ENCODE measurements at places on chromosomes 7 and 10.

DNA sequence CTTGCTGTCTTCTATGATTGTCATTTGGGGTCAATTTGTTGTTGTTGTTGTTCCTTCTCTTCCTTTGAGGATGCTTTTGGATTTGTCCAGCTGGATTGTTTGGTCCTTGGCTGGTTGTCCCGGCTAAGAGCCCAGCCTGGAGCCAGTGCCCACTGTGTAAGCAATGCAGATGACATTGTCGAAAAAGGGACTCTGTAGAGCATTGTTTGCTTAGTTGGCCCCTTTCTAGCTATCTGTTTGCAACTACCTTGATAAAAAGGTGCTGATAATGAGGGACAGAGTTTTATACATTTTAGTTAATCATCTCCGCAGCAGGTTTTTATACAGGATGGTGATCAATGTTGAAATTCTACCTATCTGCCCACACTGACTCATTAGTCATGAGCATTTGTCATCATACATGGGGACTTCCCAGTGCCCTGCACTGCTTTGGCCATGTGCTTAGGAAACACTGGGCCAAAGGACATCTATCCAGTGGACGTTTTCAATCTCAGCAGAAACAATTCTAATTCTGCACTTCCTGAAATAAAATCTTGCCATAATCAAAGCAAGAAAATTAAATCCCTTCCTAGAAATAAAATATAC, 311.9 kb downstream of the GRM8 start:
- no peak for DNase-seq

DNA sequence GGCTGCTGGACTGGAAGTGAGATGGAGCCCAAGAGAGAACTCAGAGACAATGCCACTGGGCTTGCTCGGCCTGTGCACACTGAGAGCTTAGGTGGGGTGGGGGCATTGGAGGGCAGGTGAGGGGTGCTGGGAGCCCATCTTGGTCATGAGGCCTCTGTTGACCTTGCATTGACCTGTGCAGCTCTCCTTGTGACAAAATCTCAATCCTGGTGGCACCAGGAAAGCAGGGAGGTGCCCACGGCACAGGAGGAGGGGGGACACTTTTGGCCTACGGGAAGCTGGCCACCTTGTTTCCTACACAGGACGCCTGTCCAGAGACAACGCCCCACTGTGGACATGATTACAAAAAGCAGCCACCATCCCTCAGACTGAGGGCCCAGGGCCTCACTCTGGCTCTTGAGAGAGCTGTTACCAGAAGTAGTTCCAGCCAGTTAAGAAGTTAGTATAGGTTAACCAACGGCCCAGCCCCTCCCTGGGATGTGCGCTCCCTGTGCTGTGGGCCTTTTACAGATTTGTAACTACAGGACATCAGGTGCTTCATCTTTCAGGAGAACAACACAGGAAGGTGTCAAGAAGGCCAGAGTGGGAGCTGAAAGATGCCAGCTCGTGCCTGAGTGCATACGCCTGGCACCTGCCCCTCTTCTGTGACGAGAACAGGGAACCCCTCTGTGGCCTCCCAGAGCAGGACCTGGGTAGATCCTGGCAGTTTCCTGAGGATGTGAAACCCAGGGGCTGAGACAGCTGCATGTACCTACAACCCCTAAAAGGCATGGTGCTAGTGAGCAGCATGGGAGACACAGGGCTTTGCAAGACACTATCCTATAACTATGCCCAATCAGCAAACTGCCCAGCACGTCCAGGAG, 10.3 kb downstream of the PKD1L1 start:
- no peak for DNase-seq

- DNase-seq: no peak
These were observed 115.7 kb downstream of the MTPAP start for GRCh38 chr10:30233186-30233959.

DNA sequence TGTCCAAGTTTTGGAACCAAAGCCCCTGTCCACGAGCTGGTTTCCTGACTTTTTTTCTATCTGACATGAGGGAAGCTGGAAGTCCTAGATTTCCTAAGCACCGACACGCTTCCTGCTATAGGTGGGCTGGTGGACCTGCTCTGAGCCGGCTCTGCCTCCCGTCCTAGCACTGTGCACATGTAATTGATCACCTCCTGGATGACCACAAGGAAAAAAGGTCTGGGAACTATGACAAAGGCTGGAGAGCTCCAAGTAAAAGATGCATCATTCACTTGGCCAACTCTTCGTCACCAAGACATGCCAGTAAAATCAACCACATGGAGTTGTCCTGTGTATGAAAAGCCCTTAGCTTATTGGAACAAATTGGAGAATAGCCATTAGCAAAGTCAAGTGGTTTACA, 104.8 kb downstream of the ITIH5 start:
- no peak for DNase-seq

GRCh38 chr7:77903597-77903996, 105.0 kb downstream of the PHTF2 start:
- no peak for DNase-seq

- DNase-seq: no peak
These were observed 107.2 kb upstream of the LYZL2 start for GRCh38 chr10:30736685-30737232.

- no peak for DNase-seq
These were observed 70.0 kb upstream of the FAM13C start for GRCh38 chr10:59432207-59432900.

- DNase-seq: no peak
These were observed 174.6 kb downstream of the CCDC3 start for GRCh38 chr10:12826800-12827372.

GRCh38 chr10:6669269-6669859, 89.3 kb upstream of the PRKCQ start:
- DNase-seq: no peak

DNA sequence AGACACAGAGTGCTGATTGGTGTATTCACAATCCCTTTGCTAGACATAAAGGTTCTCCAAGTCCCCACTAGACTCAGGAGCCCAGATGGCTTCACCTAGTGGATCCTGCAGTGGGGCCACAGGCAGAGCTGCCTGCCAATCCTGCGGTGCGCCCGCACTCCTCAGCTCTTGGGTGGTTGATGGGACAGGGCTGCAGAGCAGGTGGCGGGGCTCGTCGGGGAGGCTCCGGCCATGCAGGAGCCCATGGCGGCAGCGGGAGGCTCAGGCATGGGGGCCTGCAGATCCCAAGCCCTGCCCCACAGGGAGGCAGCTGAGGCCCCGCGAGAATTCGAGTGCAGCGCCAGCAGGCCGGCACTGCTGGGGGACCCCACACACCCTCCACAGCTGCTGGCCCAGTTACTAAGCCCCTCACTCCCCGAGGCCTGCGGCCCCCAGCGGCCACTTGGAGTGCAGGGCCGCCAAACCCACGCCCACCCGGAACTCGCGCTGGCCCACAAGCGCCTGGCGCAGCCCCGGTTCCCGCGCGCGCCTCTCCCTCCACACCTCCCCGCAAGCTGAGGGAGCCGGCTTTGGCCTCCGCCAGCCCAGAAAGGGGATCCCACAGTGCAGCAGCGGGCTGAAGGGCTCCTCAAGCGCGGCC, 7.7 kb upstream of the BET1 start:
- no peak for DNase-seq

DNA sequence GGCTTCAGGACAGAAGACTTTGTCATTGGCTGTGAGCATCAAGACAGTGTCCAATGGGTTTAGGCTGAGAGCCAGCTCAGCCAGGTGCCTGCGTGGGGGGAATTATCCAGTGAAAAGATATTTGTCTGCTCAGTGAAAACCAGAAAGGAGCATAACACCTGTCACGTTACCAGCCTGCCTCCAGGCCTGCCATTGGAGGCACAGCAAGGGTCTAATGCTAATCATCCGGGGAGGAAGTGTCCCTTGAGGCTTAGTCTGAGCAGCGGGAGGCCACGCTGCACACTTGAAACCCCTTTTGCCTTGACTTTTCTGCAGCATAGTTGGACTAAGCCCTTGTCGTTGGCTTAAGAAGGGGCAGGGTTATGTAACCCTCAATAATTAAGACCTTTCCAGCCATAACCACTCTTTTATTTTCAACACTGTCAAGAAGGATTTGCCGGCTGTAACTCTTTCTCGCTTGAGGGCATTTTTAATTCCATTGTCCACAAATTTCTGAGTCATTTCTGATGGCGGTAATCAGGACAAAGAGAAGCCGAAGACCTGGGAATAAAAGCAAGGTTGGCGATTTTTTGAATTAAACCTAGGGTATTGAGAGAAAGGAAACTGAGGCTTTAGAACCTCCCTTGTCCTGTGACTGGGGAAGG, 639.6 kb upstream of the FOXK1 start:
- no peak for DNase-seq

GRCh38 chr7:18521236-18521589, 25.7 kb downstream of the HDAC9 start:
- DNase-seq: no peak

DNA sequence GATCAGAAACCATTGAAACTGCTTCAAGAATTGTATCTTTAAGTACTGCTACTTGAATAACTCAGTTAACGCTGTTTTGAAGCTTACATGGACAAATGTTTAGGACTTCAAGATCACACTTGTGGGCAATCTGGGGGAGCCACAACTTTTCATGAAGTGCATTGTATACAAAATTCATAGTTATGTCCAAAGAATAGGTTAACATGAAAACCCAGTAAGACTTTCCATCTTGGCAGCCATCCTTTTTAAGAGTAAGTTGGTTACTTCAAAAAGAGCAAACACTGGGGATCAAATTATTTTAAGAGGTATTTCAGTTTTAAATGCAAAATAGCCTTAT, 14.7 kb downstream of the HNRNPA2B1 start:
- no peak for DNase-seq

GRCh38 chr7:117024811-117025210, 71.5 kb downstream of the ST7 start:
- DNase-seq: no peak

DNA sequence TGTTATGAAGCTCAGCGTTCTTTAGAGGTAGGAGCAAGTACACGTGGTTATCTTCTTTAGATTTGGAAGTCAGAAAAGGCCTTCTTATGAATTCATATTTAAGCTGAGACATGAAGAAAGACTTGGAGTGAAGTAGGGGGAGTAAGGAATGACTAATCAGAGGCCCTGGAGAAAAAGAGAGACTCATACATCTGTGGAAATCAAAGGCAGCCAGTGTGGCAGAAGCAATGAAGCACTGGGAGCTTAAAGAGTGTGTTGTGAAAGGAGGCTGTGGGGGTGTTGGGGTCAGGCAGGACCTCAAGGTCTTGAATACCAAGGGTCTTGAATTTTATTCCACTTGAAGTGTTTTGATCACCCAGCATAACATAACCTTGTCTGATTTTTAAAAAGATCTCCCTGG, 35.7 kb upstream of the FGL2 start:
- no peak for DNase-seq

GRCh38 chr10:123165445-123166072, 11.4 kb downstream of the BUB3 start:
- DNase-seq: no peak

GRCh38 chr10:7003831-7004395, 406.9 kb downstream of the SFMBT2 start:
- DNase-seq: no peak

GRCh38 chr7:98307971-98308466, 26.5 kb downstream of the BRI3 start:
- no peak for DNase-seq

DNA sequence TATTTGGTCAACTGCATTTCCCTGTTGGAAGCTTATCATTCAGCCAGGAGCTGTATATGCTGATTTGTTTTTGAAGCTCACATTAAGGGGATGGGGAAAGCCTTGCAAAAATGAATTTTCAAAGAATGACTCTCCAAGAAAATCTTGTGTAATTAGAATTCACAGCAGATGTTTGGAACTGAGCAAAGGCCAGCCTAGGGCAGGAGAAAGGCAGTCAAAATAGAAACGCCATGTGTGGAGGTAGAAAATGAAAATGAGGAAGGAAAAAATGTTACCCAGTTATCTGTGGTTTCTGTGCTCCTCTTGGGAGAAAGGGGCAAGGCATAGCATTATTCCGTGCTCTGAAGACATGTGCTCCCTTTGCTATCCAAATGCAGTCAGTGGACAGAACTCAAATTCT, 93.5 kb downstream of the NRP1 start:
- no peak for DNase-seq

DNA sequence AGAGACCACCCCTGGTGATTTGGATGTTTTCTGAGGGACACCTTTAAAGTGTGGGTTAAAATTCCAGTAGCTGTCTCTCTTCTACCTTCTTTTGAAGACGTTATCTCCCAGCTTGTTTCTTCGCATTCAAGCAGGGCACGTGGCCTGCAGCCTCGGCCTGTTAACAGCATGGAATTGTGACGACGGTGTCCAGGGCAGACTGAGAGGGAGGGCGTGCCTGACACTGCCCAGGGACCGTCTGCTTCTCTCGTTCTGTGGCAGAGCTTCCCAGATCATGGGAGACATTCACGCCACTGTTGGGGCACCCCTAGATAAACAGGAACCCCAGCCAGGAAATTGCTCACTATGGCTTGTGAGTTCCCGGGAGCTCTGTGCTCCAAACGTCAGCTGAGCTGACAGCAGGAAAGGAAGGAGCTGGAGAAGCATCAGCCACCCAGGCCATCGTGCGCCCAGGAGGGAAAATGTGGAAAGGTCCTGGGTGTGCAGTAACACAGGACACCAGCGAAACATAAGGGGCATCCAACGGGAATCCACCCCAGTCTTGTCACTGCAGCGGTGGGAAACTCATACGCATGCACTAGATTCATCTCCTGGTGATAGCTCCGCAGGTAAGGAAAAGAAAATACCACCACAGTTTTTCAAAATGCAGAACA, 41.1 kb upstream of the RBM33 start:
- DNase-seq: no peak

- no peak for DNase-seq
These were observed 163.9 kb upstream of the CDK1 start for GRCh38 chr10:60614363-60614762.

- no peak for DNase-seq
These were observed 130.1 kb downstream of the OTUD1 start for GRCh38 chr10:23568996-23569395.

DNA sequence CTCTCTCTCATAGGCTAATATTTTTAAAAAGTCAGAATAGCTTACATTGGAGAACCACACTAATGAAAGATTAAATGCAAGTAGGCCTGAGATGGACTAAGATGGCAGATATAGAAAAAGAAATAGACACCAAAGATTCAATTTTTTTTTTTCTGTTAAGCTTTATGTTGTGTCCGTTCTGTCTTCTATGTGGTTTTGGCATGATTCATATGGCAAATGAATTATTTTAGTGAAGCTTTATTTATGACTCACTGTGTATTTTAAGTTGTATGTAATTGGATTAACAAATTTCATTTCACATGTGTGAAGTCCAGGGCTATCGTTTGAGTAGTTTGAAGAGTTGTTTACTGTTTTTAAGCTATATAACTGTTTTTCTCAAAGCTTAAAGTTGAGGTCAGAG, 214.8 kb downstream of the CAMK1D start:
- DNase-seq: no peak

GRCh38 chr7:33950047-33950714, 44.8 kb downstream of the BMPER start:
- DNase-seq: no peak

Data from T-helper 2 cell (primary cell).